ENCODE measurements at places on chromosomes 2 and 18.

- no peak for DNase-seq
Measured at GRCh38 chr2:197591339-197592072, 75.6 kb downstream of the MOB4 start.

DNA sequence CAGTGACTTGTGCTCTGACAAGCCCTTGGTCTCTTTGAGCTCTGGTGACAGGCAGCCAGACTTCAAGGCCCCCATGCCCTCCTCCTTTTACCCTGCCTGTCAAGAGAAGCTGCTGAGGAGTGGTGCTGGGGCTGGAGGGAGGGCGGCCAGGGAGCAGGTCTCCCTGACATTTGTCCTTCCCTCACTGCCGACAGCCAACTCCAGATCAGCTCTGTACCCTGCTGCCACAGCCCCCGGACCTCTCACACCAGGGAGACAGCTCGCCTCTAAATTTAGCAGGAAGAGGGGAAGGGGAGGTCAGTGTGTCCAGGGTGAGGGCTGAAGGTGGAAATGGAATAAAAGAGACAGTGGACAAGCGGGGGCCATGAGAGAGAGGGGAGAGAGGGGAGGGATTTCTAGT is 155.8 kb downstream of the TDRD15 start:
- DNase-seq: no peak

DNA sequence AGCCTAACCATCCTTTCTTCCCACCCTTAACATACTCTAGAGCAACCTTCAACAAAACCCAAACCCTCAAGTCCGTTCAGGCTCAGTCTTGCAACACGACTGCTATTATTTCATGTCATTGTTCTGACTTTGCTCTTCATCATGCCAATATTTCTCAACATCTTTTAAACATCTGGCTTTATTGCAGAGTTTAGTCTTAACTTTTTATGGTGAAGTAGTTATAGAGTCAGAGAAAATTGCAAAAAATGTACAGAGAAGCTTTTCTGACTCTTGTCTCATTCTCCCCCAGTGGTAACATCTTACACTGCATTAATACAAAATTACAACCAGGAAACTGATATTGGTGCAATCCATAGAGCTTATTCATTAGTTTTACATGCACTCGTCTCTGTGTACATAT is 3.9 kb downstream of the MARCO start:
- no peak for DNase-seq

DNA sequence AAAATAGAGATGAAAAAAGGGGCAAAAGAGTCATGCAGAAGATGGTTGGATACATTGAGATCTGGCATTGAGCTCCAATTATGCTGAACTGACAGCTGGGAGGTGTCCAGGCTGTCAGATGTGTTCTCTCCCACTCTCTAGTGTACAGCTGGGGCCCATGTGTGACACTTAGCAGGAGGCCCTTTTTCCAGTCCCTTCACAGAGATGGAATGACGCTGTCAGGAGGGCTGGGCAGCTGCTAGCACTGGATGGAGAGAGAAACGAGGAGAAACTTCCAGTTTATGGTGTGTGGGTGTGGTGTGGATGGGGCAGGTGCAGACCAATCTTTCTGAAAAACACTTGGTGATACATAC is 437.7 kb upstream of the HS6ST1 start:
- DNase-seq: no peak

DNA sequence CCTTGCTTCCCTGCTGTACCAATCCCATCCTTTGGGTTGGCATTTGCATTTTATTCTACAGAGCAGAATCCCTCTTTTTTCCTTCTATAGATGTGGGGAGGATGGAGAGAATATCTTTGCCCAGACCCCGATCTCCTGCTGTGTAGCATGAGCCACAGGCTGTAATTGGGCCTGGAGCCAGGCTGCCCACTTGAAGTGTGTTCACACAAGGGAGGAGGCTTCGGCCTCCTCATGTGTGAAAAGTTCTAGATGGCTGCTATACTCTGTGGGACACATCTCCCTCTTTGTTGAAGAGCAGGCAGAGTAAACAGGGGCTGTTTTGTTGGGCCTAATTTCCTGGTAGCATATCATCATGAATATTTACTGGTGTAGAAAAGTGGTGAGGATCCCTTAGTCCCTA is 126.3 kb downstream of the XRCC5 start:
- DNase-seq: peak; percentile 11

GRCh38 chr2:177843188-177843587 is 229.4 kb downstream of the PDE11A start:
- DNase-seq: no peak

DNA sequence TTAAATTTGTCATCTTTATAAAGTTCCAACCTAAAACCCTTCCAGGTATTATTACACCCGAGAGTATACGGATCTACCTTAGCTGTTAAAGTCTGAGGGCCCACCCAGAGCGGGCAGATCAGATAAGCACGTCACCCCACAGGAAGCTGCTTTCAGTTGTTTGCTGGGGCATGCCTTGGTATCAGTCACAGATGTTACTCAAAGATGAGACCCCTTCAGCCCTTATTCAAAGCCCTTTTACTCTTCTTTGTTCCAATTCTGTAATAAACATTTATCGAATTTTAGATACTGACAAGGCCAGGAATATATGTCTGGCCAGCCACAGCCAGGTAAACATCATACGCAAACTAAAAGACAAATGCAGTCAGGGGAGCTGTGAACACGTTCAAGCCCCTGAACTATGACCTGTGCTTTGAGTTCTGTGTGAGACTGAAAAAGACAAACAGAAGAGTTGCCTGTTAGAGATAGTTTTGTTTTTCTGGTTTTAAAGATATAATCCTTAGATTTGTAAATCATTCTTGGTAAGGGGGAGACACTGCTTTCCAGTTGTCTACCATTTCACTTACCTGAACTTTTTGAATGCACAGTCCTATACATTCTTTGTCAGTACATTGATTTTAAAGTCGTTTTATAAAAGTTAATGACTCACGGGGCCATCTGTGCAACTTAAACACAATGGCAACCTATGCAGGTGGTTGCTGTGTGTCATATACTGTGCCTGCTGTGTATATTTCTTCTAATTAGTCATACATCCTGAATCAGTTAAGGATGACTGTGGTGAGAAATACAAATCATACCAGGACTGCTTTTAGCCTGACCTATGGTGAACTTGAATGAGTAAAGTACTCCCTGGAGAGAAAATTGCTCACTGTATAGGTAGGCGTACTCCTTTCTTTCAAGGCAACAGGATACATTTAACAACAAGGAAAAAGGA is 100.5 kb upstream of the ITPRID2 start:
- DNase-seq: no peak

DNA sequence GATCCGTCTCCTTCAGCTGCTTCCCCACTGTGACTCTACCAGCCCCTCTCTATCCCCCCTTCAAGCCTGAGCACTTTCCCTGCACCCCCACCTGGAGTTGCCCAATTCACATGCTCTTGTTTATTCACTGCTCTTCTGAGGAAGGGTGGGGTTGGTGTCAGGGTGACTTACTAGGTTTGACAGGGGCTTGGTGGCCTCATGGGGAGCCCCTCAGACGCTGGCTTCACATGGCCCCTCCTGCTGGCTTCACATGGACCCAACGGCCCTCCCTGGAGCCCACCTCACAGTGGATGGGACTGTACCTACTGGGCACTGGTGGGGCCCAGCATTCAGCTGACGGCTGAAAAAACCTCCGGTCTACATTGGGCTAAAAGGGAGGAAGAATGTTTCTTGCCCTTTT is 16.7 kb upstream of the MRPL33 start:
- no peak for DNase-seq

- no peak for DNase-seq
Measured at GRCh38 chr2:25201794-25202193, 33.4 kb upstream of the POMC start.

- no peak for DNase-seq
Measured at GRCh38 chr2:224817676-224818075, 101.5 kb upstream of the CCDC195 start.

DNA sequence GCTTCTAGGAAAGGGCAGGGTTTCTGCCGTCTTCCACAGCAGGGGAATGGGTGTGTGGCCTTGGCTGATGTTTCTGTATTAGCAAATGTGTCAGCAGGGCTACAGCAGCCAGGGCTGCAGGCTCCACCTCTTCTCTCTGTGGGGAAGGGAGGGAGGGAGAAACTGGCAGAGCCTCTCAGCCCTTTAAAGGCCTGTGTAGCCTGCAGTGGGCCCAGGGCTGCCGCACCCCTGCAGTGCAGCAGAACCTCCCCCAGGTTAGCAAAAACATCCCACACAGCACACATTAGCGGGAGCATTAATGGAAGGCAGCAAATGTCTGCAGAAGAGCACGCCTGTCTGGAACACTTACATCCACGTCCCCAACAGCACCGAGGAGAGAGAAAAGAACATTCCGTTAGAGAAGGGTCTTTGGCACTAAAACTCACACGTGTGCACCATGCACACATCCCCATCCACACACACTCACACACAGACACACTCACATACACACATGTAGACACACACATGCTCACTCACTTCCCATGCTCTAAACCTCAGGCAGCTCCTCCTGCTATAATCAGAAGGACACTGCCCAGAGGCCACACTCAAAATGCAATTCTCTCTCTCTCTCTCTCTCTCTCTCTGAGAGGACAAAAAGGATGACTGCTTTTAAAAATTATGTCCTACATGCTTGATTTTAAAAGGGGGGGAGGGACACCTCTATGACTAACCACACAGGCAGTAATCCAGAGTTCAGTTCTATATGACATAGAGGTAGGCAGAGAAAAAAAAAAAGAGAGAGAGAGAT is 24.1 kb downstream of the MRPL35 start:
- DNase-seq: no peak

DNA sequence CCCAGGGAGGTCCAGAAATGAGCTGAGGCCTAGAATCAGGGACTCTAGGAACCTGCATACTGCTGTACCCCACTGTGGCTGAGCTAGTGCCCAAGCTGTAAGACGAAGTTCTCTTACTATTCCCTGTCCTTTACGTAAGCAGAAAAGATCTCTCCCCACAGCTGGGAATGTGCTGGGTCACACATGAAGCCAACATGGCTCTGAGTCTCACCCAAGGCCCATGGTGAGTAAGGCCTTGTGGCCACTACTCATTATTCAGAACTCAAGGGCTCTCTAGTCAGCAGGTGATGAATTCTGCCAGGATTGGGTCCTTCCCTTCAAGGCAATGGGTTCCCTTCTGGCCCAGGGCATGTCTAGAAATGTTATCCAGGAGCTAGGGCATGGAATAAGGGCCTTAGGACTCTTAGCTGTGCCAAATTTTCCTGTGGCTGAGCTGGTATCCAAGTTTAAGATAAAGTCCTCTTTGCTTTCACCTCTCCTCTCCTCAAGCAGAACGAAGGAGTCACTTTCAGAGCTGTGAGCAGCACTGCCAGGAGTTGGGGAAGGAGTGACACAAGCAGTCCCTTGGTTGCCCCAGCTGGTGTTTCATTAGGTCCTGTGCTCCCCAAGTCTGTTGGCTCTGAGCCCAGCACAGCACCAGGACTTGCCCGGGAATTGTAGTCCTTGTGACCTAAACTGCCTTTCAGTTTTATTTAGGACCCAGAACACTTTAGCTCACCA is 707.6 kb downstream of the SLC4A3 start:
- DNase-seq: peak; percentile 63

DNA sequence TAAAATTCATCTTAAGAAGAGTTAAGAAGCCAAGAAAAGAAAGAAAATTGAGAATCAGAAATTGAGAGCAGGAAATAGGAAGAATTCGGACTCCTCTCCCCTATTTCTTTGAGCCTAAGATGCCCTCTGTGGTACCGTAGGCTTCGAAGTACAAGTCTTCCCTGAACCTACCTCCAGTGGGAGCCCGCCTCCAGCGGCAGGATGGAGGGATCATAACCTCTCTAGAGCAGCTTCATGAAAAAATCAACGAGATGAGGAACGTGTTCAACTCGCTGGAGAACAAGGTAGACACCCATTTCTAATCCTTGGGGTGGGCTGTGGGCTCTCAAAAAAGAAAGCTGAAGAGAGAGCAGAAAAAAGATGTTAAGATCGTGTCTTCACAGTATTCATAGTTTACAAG is 36.3 kb downstream of the ARHGEF33 start:
- no peak for DNase-seq

- no peak for DNase-seq
Measured at GRCh38 chr2:109266496-109266895, 137.5 kb downstream of the SH3RF3 start.

DNA sequence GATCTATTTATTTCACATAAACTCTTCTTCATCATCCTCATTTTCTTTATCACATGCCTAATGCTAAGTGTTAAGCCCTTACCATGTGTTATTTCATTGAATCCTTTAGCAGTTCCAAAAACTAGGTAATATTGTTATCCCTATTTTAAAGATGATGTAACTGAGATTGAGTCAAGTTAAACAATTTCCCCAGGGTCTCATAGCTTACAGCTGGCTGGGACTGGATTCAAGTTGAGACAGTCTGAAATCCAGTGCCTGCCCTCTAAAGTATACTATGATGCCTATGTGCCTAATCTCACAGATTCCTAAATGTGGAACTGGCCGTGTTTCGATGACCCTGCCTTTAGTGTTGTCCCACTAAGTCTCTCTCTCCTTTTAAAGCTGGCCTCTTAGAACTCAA is 108.5 kb downstream of the MAP2 start:
- no peak for DNase-seq
